NCI-H1436 treated with DMSO at 0.1 percent for 48 hours (cell line): ENCODE measurements at places on chromosomes 7 and 10.

DNA sequence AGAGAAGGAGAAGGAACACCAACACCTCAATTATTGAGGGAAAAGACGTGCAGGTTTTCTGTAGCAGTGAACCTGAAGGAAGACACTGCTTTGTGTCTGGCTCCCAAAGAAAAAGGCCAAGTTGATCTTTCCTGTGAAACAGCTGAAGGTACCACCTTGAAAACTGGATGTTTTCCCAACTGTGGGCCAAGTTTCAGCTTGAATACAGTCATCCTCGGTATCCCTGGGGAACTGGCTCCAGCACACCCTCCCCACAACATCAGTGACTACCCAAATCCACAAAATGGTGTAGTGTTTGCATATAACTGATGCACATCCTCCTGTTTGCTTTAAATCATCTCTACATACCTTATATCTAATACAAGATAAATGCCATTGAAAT lies 297.0 kb upstream of the PITRM1 start:
- DNase-seq: no peak

DNA sequence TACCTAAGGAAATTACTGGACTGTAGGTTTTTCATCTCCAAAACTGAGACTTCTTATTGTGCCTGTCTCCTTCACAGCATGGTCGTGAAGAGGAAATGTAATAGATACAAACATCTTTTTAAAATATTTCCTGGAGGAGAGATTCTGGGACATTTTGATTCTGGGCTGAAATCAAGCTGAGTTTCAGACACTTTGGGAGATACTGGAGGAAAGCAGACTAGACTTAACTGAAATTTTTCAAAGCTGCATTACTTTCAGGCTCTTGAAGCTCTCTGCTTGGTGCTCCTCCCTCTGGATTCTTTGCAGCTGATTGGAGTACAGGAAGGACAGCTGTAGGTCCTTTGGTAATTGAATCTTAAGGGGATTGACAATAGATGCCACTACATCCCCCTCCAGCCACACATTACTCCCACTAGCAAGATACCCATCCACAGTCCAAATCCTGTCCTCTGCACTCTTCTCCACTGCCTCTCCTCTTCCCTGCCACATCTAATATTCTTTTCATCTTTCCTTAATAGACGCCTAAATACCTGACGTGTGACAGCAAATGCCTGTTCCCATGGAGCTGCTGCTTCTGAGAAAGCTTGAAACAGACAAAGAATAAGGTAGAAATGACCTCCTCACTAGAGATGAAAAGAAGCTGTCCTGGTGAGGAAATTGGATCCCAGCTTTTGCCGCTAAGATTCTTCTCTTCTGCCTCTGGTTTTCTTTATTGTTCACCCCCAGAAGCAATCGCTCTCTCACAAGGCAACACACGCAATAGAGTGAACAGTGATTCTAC lies 111.5 kb upstream of the PHYHIPL start:
- DNase-seq: no peak

GRCh38 chr7:140601566-140602174 lies 38.9 kb downstream of the DENND2A start:
- DNase-seq: no peak

- no peak for DNase-seq
Measured at GRCh38 chr10:70509757-70510147, 31.2 kb downstream of the PALD1 start.

DNA sequence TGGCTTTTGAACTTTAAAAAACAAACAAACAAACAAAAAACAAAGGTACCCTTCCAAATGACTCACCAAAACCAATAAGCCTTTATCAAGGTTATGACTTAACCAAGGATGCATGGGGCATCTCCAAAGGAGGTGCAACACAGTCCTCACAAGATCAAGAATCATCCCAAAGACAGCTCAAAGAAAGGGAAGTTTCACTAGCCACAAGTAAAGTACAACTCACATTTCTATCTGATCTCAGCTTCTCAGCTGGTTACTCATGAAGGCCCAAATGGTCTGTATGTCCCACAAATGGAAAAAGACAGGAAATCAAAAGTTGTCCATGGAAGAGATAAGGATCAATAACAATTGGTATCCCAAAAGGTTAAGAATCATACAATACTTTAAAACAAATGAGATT lies 6.0 kb upstream of the MKLN1 start:
- no peak for DNase-seq

GRCh38 chr7:111090846-111091245 lies at the start of gene LRRN3:
Gene LRRN3 (plus strand): TSS chr7:111091127. CDS start chr7:111122773, 31,646 bp downstream.
- no peak for DNase-seq

DNA sequence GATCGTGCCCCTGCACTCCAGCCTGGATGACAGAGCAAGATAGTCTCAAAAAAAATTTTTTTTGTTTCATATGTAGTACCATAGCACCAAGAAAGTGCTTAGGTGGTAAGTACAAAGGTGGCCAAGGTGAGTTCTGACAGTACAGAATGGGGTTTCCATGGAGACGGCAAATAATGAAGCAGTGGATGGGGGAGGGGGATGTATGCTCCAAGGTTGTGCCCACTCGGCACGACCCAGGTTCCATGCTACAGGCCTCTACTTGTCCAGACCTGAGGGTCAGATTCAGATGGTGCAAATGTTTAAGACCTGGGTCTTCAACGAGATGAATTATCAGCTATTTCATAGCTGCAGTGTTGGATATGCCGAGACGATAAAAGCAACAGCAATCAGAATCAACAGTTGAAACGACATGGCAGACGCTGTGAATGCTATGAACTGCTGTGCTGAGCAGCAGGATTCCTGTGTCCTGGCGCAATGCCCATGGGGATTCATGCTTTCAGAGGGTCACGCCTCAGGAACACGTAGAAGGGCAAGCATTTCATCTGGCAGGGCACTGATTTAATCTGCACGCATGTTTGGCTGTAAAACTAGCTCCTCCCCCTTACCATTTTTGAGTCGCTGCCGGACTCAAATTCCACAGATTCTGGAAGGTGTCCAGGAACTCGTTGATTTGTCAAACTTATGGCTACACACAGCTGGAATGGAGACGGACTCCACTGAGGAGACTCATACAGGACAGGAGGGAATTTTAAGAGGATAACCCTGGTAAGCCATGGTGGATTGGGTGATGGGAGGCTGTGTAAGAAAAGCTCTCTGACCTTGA lies 256.5 kb downstream of the FRMD4A start:
- no peak for DNase-seq

GRCh38 chr10:125626671-125627070 lies 56.3 kb downstream of the TEX36 start:
- no peak for DNase-seq

DNA sequence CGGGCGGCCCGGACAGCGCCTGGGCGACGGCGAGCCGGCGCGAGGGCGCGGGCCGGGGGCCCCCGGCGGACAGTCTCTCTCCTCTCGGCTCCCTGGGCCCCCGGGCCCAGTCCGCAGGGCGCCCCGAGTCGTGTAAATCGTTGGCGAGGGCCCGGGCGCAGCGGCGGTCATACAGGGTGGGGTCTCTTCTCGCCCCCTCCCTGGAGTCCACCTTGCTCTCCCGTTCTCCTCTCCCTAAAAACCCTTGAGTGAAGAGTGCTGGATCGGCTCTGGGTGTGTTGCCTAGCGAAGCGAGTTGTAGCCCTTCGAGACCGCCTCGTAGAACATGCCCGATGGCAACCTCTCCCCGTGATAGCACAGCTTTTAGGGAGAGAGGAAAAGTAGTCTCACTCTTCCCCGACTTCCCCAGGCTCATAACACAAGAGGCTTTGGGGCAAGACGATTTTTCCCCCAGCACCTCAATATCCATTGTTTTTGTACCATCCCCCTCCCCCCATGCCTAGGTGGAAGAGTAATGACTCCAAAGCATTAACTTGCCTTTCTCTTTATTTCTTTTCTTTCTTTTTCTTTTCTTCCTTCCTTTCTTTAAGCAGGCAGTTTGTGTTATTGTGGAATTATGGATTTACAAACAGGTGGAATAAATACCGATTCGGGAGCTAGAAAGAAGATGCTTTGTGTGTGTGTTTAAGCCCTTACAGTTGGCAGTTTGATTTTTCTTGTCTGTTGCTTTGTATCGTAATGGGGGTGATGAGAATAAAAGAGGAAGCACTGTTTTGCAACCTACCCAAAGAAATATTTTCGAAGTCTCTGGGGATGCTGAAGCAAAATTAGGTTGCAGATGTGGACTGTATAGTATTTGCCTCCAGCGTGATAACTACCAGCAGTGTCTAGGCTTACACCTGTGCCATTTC lies 822 bp downstream of the SHOC2 start:
- no peak for DNase-seq
